ENCODE measurements at places on chromosomes 1 and 21.

- peak; percentile 7 for DNase-seq
These were observed 780 bp downstream of the YTHDF2 start for GRCh38 chr1:28737307-28738132.

DNA sequence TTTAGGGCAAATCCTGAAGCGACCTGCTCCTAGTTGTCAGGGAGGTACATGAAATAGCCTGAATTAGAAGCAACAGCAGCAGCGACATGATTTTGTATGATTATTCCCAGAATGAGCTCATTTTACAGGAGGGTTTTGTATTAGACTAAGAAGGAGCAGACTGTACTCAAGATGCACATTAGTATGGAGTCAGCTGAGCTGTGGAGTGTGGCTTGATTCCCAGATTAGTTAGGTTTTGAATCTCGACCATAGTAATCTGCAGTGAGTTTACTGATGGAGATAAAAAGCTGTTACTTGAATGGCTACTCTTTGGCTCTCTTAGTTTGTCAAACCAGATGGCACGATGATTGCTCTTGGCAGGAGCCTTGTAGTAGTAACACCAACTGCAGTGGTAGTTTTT lies 143.1 kb downstream of the PHTF1 start:
- no peak for DNase-seq

- DNase-seq: no peak
These were observed 100.1 kb upstream of the S1PR1 start for GRCh38 chr1:101136739-101137138.

DNA sequence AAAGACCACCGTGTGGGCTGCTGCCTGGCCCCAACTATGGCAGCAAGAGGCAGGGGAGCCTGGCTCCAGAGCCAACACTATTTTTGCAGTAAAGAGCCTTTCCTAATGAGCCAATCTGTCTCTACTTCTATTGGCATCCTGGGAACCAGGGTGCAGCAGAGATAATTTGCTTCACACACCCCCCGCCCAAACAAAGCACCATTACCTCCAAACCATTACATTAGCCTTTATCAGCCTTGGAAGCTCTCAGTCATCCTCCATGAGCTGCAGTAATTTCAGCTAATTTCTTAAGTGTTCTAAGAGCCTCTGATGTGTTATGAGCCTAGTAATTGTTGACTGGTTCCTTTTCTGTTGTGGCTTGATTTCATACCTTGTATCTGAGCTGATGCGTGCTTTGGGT lies 21.6 kb downstream of the ARMH1 start:
- no peak for DNase-seq

- no peak for DNase-seq
These were observed 1.9 kb downstream of the DMRTA2 start for GRCh38 chr1:50421366-50421748.
